Activated T-cell treated with anti-CD3 and anti-CD28 coated beads, Interleukin-2, amount 50 U/mL, for 72 hours (primary cell): ENCODE measurements at places on chromosomes 1 and 21. TPM values are rescaled to one million over a fixed set of nuclear protein-coding genes. Genes with fewer than 3 reads are reported as not detected.
A peak's percentile ranks its signal among the peaks of the same experiment; 100 is the strongest.

DNA sequence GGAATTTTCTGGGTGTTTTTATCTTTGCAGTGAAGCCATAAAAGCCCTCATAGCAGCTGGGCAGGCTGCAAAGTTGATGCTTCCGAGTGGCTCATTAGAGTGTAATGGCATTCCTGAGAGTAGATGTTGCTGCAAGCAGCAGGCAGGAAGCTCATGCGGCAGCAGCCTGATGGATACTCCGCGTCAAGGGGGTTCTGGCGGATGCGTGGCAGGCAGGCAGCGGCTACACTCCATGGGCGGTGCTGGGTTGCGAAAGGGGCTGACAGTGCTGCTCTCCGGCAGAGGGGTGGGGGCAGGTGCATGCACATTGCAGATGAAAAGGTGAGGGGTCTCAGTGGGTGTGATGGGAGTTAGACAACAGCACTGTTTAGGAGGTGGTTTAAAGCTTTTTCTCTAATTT lies 93.2 kb upstream of the AJAP1 start:
- no peak for DNase-seq

- DNase-seq: no peak
These were observed 26.6 kb downstream of the FAM89A start for GRCh38 chr1:231013391-231014015.

DNA sequence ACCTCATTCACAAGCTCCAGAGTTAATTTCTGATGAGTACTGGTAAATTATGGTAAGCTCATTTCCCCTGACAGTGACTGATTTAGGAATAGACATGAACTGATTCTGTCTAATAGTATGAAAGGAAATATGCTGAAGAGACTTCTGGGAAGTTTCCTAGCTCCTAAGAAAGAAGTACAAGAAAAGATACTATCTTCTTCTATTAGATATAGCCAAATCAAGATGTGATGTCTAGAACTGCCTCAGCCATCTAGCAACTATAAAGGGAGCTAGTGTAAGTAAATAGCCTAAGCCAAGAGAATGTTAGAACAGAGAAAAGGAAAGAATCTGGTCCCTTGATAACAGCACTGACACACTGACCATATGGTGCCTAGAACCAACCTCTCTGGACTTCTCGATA lies 10.7 kb upstream of the PHTF1 start:
- no peak for DNase-seq

DNA sequence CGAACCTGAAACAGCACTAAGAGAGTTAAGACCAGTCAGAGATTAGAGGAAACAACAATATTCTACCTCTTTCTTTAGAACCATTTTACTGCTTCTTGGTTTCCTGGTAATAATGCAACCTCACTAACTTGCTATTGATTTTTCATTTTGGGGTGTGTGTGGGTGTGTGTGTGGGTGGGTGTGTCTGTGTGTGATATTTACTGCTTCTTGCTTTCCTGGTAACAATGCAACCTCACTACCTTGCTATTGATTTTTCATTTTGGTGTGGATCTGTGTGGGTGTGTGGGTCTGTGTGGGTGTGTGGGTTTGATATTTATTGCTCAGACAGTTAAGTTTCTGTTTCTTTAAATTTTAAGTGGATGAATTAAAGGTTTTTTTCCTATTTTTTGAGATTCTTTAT lies 208.8 kb downstream of the LRRC7 start:
- no peak for DNase-seq

DNA sequence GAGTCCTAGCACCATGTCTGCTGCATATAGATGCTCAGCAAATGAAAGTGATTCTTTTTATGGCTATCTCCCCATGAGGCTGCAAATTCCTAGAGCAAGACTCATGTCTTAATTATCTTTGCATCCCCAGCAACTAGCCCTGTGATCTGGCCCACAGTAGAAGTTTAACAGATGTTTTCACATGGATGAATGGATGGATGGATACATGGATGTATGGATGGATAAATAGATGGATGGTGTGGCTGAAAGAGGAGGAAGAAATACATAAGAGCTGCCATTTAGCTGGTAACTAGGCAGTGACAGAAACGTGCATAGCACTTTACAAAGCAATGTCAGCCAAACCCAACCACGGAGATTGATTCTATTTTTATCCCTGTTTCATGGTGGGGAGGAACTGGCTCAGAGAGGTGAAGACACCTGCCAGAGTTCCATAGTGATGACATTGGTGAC lies 32.7 kb upstream of the ZBTB40 start:
- DNase-seq: no peak

DNA sequence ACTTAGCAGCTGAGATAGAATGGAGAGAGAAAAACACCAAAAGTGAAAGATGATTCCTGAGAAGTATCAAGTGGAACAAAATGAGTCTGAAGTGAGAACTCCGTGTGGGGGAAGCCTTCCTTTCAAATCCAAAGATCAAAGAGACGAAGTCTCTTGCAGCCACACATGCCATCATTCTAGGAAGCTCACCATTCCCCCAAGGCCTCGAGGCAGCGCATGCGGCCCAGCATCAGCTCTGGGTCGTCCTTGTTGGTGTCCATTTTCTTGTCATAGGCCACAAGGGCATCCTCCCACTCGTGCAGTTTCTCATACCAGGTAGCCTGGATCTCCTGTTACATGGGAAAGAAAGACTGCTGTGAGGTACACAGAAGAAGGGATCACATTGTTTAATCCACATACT lies 32.2 kb upstream of the ANGPTL7 start:
- DNase-seq: peak; percentile 6

DNA sequence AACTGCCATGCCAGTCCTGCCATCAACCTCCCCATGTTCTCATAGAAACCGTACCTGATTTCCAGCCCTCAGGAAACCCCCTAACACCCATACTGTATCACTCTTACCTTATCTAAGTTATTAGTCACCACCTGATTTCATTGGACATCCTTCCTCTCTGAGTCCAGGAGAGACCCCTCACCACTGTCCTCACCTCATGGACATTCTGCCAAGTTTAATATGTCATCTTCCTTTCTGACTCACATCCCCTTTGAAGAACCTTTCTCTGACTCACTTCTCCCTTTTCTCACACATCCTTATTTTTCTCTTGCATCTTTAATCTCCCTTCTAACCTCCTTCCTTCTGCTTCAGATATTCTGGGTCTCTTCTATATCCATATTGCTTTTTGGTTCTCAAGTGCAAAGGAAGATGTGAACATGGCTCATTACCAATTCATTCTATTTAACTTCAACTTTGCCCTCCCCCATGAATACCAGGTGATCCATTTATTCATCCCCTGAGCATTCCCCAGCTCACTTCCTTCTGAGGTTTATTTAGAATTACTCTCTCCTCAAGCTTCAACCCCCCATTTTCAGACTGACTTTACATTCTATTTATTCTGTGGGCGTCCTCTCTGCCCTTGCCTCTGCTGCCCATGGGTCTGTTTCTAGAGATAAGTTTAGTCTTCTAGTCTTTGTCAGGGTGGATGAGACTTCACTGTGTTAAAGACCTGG lies 206.8 kb upstream of the ESRRG start:
- no peak for DNase-seq

DNA sequence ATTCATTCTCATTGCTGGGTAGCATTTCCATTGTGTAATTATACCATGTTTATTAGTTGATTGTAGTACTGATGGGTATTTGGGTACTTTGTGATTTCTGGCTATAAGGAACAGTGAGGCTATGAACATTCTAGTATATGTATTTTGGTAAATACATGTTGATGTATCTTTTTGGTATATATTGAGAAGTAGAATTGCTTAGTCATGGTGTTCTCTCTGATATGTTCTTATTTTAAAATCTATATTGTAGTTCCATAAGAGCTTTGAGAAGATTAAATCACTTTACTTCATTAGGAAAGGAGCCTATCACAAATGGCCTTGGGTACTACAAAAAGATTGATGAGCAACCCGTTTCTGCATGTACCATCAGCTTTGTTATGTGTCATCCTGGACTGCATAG lies 13.4 kb downstream of the MIXL1 start:
- no peak for DNase-seq

DNA sequence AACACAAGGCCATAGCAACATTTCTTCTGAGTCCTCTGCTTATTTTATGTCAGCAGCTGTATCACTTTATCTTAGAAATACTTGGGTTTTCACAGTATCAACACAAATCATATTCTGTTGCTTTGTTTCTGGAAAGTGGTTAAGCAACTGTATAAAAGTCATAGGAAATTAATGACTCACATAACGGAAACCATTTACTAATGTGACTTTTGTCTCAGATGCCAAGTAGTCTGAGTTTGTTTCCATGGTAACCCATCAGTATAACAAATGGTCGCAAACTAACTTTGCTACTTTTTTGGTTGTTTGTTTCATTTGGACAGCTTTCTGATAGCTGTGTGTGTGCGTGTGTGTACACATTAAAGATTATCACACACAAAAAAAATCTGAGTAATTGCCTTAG lies 31.1 kb downstream of the EEIG2 start:
- no peak for DNase-seq

- peak; percentile 23 for DNase-seq
These were observed 14.0 kb upstream of the SARS1 start for GRCh38 chr1:109199710-109200109.

DNA sequence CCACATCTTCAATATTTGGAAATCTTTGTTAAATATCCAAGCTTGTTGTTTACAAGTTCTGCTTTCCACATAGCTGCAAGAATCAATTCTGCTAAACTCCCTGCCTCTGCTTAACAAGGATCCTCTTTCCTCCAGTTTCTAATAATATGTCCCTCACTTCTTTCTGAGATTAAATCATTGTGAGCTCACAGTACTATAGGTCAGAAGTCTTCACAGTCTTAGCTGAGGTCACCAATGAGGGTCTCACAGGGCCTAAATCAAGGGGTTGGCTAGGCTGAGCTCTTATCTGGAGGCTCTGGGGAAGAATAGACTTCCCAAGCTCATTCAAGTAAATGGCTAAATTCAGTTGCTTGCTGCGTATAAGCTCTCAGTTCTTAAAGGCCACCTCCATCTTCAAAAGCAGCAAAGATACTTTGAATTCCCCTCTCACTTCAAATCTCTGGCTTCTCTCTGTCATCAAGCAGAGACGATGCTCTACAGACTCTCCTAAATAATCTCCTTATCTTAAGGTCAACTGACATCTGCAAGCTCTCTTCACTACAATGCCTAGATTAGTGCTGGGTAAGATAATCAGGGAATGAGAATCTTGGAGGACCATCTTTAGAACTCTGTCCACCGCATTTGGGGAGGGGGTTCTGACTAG lies 175.3 kb downstream of the PLPPR4 start:
- DNase-seq: no peak

DNA sequence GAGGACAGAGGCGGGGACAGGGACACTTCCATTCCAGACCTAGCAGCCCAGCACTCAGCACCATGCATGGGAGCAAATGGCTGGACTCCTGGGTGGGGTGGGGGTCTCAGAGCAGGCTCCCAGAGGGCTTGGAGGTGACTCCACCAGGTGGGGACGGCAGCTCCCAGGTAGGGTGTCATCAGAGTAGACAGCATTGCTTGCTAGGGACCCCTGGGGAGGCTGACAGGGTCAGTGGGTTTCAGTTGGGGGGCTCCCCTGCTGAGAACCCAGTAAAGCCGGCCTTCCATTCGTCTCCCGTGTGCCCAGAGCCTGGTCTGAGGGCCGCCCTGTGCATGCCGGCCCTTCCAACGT lies 4.8 kb upstream of the GJC2 start:
- no peak for DNase-seq

GRCh38 chr1:56278061-56278460 lies 301.3 kb downstream of the PLPP3 start:
- no peak for DNase-seq

- DNase-seq: no peak
These were observed 5.1 kb upstream of the SLC16A1 start for GRCh38 chr1:112961072-112961471.

DNA sequence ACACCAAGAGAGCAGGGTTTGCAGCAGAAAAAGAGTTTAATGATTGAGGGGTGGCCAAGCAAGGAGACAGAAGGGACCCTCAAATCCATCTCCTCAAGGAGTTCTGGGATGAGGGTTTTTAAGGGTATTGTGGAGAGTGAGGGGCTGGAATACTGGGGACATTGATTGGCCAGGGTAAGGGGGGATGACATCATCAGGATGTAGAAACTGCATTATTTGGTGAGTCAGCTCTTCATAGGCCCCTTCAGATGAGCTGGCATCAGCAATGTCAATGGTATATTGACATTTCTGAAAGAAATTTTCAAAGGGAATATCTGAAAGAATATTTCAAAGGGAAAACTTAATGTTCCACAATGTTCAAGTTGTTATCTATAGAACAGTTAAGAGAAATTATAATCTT lies 168.1 kb upstream of the SNX7 start:
- no peak for DNase-seq

DNA sequence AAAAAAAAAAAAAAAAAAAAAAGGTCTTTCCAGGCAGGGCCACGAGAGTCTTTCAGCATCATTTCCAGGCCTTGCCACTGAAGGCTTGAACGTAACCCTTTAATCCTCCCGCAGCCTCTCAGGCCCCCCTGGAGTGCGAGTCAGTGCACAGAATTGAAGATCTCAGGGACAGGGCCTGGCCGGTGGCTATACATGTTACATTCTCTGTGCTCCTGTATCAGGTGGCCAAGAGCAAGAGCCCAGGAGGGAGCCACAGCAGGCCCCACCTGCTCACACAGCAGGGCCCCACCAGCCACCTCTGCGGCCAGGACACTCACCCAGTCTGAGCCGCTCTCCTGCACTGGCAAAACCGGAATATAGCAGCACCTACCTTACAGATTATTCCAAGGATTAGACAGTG lies 34.1 kb upstream of the SLC25A33 start:
- DNase-seq: no peak

DNA sequence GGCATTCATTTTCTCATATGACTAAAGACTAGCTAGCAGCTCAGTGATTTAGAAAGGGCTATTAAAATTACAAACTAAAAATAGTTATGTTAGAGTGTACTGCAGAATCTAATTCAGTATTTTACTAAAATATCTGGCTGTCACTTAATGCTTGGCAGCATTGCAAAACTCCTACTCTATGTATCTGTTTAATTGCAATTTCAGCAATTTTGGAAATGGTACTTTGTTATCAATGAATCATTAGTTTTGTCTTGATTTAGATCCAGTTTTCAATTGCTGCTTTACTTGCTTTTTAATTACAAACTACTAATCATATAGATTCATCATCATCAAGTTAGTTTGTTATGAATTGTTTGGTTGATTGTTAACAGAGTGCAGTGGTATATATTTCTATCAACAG lies 19.2 kb downstream of the C1orf87 start:
- no peak for DNase-seq

- DNase-seq: no peak
These were observed 122.3 kb upstream of the BACE2 start for GRCh38 chr21:41045534-41046268.

BARHL2 gene
- total RNA-seq: not detected

SDF4 gene
- total RNA-seq: 188 TPM

HHAT gene
- 1.2 TPM for total RNA-seq

DNM3 gene
- 1.5 TPM for total RNA-seq

RHBG gene
- not detected for total RNA-seq

VANGL2 gene
- total RNA-seq: 0.28 TPM
